Kidney (tissue), 22 donors: ENCODE measurements at places on chromosomes 12 and 14. TPM values are rescaled to one million over a fixed set of nuclear protein-coding genes. Genes with fewer than 3 reads are reported as not detected.

The GALC gene
- 29.4 TPM for total RNA-seq

The FITM1 gene
- total RNA-seq = 1.3 TPM

The NAA25 gene
- 22.8 TPM for total RNA-seq

The ASPG gene
- 2.5 TPM for total RNA-seq

The GRIP1 gene
- 18.4 TPM for total RNA-seq

The FAM161B gene
- total RNA-seq = 8.2 TPM

The RCOR1 gene
- total RNA-seq = 17.9 TPM

The SLC24A4 gene
- total RNA-seq = 0.85 TPM

The KRT85 gene
- not detected for total RNA-seq

The ZFHX2 gene
- total RNA-seq = 4.9 TPM

The SOAT2 gene
- 0.19 TPM for total RNA-seq

The TAS2R13 gene
- 2.8 TPM for total RNA-seq

The TMEM52B gene
- 25.7 TPM for total RNA-seq

The RTL1 gene
- total RNA-seq = not detected

The TAMALIN gene
- total RNA-seq = 52.3 TPM

The BCL11B gene
- 3.3 TPM for total RNA-seq

The CDCA4 gene
- 6.3 TPM for total RNA-seq

The SLC39A2 gene
- not detected for total RNA-seq

The IFT81 gene
- total RNA-seq = 16.6 TPM

The NGB gene
- total RNA-seq = not detected

The TMEM229B gene
- 7.8 TPM for total RNA-seq

The AMN gene
- total RNA-seq = 58.0 TPM

The SPTB gene
- total RNA-seq = 1.7 TPM

The DBX2 gene
- total RNA-seq = not detected

The AQP6 gene
- total RNA-seq = 12.0 TPM

The KRT83 gene
- not detected for total RNA-seq

The ASIC1 gene
- total RNA-seq = 1.6 TPM

The ING4 gene
- total RNA-seq = 42.6 TPM

The PRR4 gene
- 1.8 TPM for total RNA-seq

The IFNG-AS1 gene
- 0.85 TPM for total RNA-seq

The DEGS2 gene
- total RNA-seq = 28.7 TPM

The EAPP gene
- 43.3 TPM for total RNA-seq

The ACOT6 gene
- total RNA-seq = not detected

The IKZF4 gene
- 9.4 TPM for total RNA-seq

The CD163 gene
- total RNA-seq = 329 TPM

The AKAP6 gene
- total RNA-seq = 10.5 TPM

The GLIPR1L2 gene
- total RNA-seq = 1.1 TPM

The CD69 gene
- 25.0 TPM for total RNA-seq
